ENCODE measurements at places on chromosomes 2 and 18. TPM values are rescaled to one million over a fixed set of nuclear protein-coding genes. Genes with fewer than 3 reads are reported as not detected.

- DNase-seq = no peak
Measured at GRCh38 chr2:100303744-100304143, 18.6 kb downstream of the LONRF2 start.

GRCh38 chr2:166148500-166149400 lies 20.9 kb upstream of the SCN1A start:
- no peak for DNase-seq

DNA sequence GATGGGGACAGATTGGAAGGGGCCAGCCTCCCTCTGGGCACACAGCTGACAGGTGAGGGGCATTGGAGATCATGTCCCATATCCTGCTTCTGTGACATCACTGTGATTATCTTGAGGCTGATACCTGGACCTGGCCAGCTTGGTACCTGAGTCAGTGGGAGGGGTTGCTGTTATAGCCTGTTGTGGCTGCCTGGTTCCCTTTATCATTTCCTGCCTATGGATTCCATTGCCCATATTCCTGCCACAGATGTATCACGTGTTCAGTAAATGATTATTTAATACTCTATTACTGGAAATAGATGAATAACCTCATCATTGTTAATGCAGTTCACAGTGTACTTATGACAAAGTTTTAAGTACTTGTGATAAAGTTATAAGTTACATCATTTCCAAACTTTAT lies 7.8 kb upstream of the SCYGR1 start:
- DNase-seq = no peak

GRCh38 chr18:9204659-9205058 lies 68.1 kb downstream of the ANKRD12 start:
- DNase-seq = no peak

DNA sequence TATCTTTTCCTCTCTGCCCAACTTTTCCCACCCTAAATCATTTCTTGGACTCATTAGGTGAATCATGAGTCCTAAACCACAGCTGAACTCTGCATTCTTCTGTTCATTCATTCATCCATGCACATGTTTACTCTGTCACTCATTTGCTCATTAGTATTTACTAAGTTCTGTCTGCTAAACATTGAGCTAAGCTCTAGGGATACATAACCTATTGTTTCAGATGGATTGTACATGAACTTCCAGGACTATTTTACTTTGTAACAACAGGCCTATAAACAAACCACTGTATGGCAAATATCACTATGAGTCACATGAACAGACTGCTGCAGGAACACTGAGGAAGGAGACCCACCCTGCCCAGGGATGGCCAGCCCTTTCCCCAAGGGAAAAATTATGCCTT lies 14.6 kb upstream of the DYNC2LI1 start:
- no peak for DNase-seq

GRCh38 chr2:73837847-73838585 lies 9.3 kb downstream of the STAMBP start:
- no peak for DNase-seq

- no peak for DNase-seq
Measured at GRCh38 chr18:14943486-14943885, 195.5 kb downstream of the ANKRD30B start.

GRCh38 chr2:227706859-227707258 lies 11.0 kb downstream of the SLC19A3 start:
- DNase-seq = no peak

- DNase-seq = no peak
Measured at GRCh38 chr2:84628486-84628885, 112.2 kb downstream of the DNAH6 start.

DNA sequence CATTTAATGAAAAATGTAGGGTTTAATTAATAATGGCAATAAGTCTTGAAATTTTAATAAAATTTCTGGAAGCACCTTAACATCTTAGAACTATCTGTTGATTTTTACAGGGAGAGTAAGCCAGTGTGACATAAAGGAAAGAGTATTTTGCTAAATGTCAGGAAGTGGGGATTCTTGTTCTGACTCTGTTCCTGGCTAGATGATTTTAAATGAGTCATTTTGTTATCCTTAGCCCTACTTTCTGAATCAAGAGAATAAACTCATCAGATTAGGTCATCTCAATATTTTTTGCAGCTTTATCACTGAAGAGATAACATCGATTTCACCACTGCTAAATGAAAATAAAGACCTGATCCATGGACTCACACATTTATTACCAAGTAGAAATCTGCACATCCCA lies 377.5 kb upstream of the CYRIA start:
- DNase-seq = no peak

GRCh38 chr2:18795906-18796305 lies 206.5 kb upstream of the NT5C1B start:
- no peak for DNase-seq

DNA sequence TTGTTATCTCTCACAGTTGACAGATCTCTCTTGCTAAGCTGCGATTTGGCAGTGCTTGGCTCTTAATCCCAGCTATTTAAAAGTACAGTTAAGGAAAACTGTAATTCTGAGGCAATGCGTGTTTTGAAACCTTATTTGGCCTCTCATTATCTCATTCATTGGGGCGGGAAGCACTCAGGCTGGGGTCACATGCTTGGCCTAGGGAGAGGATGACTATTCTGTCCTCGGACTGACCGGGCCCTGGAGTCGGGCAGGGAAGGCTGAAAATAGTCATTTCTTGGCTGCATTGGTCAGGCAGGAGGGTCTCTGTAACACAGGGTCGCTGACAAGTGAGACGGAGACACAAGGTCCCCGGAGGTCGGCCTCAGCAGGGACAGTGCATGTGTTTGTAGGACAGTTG lies 20.2 kb upstream of the EMILIN2 start:
- DNase-seq = no peak

DNA sequence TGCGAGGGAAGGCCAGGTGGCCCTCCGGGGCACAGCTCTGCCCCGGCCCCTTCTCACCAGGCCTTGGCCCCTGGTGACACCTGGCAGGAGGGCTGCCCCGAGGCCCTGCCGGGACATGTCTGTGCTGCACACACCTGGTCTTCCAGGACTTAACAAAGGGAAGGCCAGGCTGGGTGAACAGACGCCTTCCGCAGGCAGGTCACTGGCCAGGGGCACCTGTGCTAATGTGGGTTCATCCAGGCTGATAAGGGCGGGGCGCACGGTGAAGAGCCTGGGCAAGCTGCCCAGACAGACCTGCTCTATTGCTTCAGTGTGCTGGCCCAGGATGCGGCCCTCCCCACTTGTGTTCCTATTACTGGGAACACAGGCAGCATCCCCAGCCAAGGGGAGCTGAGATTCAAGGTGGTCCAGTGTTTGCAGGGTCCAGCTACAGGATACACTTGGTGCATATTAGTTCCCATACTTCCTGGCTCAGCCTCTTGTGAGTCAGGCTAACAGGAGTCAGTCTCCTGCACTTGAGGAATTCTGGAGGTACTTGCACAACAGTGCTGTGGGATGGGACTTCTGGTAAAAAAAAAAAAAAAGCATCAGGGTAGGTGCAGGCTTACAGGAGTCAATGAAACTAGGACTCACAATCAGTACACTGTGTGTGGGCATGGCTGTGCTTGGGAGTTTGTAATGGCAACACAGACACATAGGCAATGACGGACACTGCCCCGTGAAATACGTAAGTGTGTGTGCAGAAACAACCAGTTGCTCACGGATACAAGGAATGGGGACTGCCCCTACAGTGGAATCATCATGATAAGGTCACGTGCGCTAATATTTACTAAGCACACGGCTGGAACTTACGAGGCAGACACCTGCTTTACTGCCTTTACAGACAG lies 261.4 kb downstream of the TWIST2 start:
- DNase-seq = peak; percentile 77

DNA sequence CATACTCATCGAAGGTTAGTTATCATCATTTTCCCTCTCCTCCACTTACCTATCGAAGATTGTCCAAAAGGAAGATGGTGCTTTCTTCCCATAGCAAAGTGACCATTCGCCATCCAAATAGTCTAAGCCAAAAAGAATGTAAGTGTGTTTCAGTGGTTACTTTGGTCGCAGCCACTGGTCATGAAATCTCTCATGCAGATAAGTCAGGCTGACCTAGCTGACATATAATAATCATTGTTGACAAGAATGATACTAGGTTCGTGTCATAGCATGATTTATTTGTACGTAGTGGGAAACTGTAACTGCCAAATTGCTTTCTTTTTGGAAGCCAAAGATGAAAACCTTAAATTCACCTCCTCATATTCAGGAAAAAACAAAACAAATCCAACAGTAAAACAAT lies 89.6 kb upstream of the PMAIP1 start:
- no peak for DNase-seq

DNA sequence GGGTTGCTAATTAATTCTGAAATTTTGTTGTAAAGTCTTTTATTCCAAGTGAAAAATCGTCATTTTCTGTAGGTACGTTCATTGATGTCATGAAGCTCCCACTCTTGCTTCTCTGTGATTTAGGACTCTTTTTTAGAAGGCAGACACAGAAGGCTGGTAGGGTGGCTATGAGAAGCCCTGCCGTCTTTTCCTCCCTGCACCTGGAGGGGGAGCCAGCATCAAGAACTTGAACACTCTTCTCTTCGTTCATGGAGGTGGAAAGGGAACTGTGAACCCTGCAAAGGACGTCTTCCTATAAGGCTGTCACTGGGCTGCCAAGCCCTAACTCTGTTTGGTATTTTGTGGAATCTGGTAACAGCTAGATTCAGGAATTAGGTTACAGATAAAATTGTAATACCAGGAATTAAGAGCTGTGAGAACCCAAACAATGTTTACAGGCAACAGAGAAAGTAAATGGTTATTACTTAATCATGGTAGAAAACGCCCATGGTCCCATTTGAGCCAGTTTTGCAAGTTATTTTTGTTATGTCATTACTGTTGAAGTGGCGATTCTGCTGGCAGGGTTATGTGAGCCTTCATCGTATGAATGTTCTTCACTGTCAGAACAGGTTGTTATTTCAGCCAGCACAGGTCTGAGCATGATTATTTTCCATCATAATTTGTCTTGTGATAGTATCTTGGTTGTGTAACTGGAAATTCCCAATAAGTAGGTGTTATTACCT lies 112.2 kb downstream of the OSBPL6 start:
- peak; percentile 58 for DNase-seq

DNA sequence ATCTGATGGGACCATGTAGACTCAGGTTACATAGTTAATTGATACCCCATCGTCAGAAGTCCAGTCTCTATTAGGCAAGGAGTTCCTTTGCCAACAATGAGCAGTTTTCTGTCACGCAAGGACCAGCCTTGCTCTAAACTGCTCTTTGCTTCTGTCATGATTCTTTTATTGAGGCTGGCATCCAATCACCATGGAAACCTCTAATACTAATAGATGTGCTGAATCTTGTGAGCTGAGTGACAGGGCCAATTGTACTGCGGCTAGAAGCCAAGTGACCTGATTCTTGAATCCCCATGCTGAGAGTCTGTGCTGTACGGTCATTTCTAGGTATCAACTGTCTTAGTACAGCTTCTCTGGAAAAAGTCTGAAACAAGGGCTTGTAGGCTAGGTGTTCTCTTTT lies 395.6 kb downstream of the RND3 start:
- DNase-seq = no peak

- DNase-seq = no peak
Measured at GRCh38 chr2:28152585-28153280, 239.9 kb upstream of the FOSL2 start.

GRCh38 chr2:2762913-2763312 lies 431.8 kb upstream of the MYT1L start:
- DNase-seq = no peak

DNA sequence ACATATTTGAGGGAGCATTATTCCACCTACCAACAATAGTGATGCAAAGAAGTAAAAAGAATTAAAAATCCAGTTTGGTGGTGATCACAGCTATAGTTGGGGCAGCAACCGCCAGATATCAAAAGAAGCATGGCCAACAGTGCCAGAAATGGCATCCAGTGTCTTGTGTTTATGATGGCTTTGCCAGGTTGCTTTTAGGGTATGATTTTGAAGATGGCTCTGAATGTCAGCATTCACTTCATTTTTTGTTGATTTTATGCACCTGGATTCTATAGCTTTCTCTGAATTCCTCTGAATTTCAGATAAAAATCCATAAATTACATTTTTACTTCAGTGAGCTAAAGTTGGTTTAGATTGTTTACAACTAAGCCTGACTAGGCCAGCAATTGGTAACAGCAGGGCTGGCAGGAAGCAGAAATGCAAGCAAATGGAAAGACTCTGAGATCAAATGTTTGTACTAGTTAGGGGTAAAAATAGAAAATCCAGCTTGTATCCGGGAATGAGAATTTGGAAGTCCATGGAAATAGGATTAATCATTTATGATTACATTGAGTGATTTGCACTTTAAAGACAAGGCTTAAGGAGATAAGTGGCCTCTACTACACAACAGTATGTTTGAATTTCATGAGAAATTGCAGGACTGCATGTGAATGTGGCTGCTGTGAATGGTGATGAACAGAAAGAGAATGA lies 40.4 kb downstream of the COL3A1 start:
- no peak for DNase-seq

DNA sequence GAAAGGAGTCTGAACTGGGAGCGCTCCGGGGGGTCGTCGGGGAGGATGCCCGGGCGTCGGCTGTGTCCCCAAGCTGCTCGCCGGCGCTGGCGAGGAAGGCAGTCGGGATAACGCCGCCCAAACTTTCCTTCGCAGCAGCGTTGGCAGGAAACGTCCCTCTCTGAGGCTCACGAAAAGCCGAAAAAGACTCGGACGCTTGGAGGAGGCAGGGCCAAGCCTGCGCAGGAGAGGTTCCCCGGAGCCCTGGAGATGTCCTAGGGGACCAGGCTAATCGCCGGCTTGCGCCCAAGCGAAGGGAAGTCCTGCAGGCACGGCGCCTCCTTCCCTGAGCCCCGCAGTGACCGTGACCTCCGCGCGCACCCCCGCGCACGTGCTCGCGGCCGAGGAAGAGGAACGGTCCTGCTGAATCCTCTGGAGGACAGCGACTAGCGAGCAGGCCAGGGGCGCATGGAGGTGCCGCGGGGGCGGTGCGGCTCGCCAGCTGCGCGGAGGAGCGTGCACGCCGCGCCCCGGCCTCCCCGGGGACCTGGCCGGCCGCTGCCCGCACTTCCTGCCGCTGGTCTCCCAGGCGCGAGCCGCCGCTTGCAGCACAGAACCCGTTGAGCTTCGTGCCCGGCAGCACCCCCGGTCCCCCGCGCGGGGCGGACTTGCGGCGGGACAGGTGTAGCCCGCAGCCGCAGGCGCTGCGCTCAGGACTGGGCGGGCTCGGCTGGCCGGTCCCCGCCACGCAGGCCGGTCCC lies at the start of gene SH3RF3:
TSS of gene SH3RF3 (plus strand) at position 590 of the 740 bp plus-strand sequence.
- DNase-seq = peak; percentile 45

DNA sequence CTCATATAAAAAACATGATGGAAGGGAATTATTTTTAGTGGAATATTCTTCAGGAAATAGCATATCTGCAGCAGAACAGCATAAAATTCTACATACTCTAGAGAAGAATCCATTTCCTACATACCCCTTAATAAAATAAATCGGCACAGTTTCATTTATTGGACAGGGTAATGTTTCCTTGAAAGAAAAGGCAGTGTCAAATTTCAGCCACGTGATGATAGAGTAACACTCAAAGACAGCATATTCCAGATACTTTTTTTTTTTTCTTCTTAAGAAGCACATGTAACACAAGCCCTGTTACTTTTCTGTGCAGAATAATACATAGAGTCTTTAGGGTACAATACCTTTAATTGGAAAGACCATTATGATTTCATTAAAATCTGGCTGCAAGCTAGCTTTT lies 204.4 kb downstream of the SRBD1 start:
- no peak for DNase-seq

GRCh38 chr2:60745761-60746160 lies 10.3 kb upstream of the PAPOLG start:
- DNase-seq = no peak

IGFBP5 gene
- total RNA-seq = 41.9 TPM

PRKAG3 gene
- not detected for total RNA-seq

LRRTM1 gene
- total RNA-seq = not detected

PEX13 gene
- total RNA-seq = 33.5 TPM

RAPGEF4 gene
- total RNA-seq = 19.0 TPM

ALMS1 gene
- 56.6 TPM for total RNA-seq

MERTK gene
- 22.0 TPM for total RNA-seq

FOXI3 gene
- not detected for total RNA-seq

Measured in upper lobe of left lung (tissue), 6 donors.